ENCODE measurements at places on chromosomes 2 and 18.

- DNase-seq, result no peak
These were observed 43.7 kb downstream of the COA5 start for GRCh38 chr2:98564541-98565132.

- DNase-seq, result no peak
These were observed 28.8 kb downstream of the HADHB start for GRCh38 chr2:26273501-26273900.

DNA sequence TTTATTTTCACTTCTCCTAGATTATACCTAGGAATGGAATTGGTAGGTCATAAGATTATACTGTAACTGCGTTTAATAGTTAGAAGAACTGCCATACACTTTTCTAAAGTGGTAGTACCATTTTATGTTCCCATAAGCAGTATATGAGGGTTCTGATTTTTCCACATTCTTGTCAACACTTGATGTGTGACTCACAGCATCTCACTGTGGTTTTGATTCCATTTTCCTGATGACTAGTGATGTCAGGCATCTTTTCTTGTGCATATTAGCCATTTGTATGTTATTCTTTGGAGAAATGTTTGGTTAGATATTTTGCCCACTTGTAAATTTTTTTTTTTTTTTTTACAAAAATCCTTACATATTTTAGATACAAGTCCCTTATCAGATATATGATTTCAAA, 2.3 kb downstream of the DCAF17 start:
- DNase-seq, result peak; percentile 88

- peak; percentile 76 for DNase-seq
These were observed 28.1 kb upstream of the MYCN start for GRCh38 chr2:15912203-15912602.

GRCh38 chr2:17814601-17815000, 1.7 kb upstream of the MSGN1 start:
- DNase-seq, result peak; percentile 70

- peak; percentile 92 for DNase-seq
These were observed 68.0 kb downstream of the ZFP36L2 start for GRCh38 chr2:43158259-43158880.

GRCh38 chr2:150782613-150783012, 295.1 kb upstream of the RND3 start:
- no peak for DNase-seq

DNA sequence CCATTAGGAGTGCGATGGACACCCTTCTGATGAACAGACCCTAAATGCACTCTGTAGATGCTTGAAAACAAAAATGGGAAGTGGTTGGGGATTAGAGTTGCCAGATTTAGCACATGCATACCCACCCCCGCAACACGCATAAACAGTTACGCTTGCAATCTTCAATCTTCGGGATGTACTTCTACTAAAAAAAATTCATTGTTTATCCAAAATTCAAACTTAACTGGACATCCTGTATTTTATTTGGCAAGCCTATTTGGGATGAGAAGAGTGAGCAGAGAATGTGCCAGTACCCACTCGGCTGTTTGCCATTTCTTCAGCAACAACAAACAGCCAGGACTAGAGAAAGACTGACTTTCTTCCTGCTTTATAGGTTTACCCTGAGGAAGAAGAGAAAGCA, 18.4 kb downstream of the KIAA2012 start:
- DNase-seq, result no peak

DNA sequence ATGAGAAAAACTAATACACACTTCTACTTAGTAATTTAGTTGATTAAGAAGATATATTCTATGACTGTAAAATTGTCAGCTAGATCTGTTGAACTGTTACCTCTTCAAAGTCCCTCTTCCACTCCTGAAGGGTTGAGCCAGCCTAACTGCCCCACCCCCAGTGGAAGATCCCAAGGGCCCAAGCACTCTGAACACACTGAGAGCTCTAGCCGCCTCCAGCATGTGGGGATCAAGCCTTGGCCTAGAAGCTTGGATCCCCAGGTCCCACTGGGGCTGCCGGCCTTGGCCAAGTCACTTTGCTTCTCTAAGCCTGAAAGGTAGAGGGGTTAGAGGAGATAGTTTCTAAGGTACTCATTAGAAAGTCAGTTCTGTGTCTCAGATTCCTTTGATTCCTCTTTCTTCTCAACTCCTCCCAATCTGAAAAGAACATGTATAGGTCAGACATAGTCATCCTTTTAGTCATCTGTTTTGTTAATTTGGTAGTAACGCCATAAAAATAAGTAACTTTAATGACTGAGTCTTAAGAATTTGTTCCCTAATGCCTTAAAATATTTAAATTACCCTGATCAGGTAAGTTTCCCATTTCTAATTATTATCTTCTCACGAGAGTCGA, 5.6 kb downstream of the CPSF3 start:
- no peak for DNase-seq

DNA sequence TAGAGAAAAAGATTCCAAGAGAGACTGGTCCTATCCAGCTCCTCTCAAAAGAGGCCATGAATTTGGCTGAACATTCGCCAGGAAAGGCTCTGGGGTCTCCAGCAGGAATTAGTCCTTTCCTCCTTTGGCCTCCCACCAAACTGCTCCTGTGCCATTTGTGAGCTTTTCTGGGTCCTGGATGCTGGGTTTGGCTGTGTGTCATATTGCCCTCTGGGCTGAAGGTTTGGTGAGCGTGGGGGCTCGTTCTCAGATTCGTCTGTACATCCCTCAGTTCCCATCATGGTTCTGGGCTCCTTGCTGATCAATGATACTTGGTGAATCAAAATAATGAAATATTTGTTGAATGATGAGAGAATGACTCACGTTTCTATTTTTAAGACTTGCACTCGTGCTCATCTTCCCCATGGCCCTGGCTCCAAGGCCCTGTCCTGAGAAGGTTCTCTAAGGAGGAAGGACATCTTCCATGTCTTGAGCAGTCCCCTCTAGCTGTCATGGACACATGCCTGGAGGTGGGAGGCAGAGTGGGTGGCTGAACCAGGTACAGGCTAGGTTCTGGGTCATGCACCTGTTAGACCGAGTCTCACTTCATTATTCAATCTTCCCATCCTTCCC, 47.8 kb upstream of the RHOB start:
- DNase-seq, result peak; percentile 41

DNA sequence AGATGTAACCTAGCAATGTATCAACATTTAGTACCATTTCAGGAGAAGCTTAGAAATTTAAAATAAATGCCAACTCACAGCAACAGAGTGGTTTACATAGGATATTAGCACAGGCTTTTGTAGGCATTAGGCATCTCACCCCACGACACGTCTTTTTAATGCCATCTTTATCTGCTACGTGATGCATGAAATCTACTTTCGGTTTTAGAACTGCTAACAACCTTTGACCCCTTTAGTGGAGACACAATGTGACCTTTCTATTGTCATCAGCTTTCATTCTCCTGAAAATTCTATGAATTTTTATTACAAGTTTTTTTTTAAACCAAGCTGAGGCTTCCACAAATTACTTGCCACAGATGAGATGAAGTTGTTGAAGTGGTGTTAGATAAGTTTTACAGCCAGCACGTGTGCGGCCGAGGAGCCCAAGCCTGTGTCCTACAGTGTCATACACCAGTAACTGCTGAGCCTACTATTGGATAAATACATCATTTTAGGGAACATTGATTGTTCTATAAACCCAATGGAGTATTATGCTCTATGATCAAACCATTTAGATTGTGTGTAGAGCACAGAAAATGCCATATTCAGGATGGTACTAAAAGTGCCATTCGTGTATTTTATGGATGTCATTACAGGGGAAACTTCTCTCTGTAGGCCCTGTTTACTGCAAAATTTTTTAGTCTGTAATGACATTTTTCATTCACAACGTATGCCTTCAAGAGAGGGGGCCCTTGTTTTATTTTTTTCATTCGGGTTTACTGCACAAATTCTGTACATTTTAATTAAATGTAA, 151.6 kb downstream of the PTGR3 start:
- DNase-seq, result no peak

- DNase-seq, result no peak
These were observed 300.1 kb downstream of the NDUFA10 start for GRCh38 chr2:239724851-239725550.

DNA sequence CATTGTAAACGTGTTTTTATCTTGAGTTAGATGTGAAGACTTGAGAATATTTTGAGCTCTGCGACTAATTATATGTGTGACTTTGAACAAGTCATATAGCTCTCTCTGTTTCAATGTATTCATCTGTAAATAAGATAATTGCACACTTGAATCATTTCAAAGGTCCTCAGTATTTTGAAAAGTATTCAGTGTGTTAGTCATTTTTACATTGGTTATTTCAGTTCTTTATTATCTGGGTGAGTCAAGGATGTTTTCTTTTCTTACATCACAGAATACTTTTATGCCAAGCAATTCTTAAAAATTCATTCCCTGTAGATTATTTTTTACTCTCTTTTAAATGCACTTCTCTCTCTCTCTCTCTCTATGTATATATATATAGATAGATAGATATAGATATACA, 1098.0 kb upstream of the ZEB2 start:
- DNase-seq, result peak; percentile 64

GRCh38 chr18:24103320-24104021, 35.4 kb upstream of the CABYR start:
- no peak for DNase-seq

DNA sequence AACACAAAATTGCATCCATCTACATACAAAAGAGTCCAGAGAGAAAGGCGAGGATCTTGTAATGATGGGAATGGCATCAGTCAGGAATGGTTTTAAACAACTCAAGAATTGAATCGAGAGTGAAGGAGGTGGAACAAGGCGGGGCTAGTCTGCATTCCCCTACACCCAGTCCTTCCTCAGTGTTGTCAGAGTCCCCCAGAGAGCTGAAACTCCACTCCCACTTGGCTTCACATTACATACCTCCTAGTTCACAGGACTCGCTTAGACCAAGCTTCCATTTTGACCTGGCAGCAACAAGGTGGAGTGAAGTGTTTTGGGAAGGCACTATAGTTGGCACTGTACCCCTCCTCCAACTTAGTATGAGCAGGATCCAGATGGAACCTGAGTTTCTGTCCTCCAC, 1273.5 kb upstream of the CRIM1 start:
- DNase-seq, result no peak

DNA sequence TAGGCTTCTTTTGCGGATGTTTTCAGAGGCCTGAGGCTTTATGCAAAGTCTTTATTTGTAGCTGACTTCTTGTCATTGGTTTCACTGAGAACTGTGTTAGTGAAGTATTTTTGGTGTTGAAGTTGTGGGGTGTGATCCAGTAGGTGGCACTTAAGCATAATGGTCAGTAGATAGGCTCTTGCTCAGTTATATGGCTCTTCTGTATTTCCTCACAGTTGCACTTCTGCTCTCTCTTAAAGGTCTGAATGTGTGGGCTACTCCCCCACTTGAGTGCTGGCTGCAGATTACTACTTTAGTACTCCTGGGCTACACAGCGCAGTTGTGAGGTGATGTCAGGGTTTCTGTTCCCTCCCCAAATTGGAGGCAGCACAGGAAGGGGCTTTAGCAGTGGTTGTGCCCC, 133.8 kb upstream of the SCN7A start:
- no peak for DNase-seq

GRCh38 chr2:188813315-188813714, 160.9 kb upstream of the COL3A1 start:
- peak; percentile 29 for DNase-seq

GRCh38 chr2:145752091-145752806, 1232.3 kb upstream of the ZEB2 start:
- DNase-seq, result peak; percentile 77

- no peak for DNase-seq
These were observed 2.0 kb upstream of the DSEL start for GRCh38 chr18:67518566-67518965.

DNA sequence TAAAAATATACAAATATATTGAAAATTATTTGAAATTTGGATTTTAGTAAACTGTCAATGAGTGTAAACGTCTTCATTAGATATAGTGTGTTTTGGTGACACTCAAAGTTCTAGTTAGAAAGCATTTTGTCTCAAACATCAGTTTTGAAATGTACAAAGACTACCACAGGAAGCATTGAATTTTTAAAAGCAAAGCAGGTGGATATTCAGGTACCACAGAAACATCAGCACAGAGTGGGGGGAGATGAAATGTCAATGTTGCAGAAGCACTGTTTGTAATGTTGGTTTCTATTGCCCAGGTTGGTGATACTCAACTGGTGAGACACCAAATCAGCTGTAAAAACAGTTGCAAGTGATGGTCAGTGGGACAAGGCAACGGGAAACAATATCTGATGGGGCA, 136.5 kb upstream of the ITGA4 start:
- DNase-seq, result no peak

- peak; percentile 88 for DNase-seq
These were observed 36.2 kb upstream of the LPIN1 start for GRCh38 chr2:11710210-11710609.

DNA sequence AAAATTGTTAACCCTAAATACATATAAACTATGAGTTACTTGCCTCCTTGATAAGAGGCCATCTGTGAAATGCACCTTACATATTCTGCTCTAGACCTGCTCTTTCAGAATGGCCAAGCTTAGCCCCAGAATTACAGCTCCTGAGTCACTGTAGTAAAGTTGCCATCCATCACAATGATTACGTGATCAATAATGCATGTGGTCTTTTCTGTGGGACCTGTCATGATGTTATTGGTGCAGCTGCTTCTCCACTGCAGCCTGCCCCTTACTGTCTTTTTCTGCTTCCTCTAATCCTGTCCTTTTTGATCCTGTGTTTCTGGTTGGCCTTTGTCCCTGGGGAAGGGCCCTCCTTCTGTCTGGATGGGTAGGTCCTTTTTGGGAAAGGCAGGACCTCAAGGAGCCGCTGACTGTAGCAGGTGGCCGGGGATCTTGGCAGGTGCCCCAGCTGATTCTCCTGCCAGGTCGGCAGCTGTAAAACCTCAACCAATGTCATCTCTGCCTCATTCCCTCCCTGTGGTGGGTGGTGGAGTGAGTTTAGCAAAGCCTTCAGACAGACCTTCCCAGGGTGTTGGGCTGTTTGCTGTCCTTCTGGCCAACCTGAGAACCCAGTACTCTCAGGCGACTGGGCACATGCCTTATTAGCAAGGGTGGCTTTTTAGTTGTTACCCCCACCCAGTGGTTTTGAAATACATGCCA, 126.2 kb upstream of the EML6 start:
- DNase-seq, result no peak

DNA sequence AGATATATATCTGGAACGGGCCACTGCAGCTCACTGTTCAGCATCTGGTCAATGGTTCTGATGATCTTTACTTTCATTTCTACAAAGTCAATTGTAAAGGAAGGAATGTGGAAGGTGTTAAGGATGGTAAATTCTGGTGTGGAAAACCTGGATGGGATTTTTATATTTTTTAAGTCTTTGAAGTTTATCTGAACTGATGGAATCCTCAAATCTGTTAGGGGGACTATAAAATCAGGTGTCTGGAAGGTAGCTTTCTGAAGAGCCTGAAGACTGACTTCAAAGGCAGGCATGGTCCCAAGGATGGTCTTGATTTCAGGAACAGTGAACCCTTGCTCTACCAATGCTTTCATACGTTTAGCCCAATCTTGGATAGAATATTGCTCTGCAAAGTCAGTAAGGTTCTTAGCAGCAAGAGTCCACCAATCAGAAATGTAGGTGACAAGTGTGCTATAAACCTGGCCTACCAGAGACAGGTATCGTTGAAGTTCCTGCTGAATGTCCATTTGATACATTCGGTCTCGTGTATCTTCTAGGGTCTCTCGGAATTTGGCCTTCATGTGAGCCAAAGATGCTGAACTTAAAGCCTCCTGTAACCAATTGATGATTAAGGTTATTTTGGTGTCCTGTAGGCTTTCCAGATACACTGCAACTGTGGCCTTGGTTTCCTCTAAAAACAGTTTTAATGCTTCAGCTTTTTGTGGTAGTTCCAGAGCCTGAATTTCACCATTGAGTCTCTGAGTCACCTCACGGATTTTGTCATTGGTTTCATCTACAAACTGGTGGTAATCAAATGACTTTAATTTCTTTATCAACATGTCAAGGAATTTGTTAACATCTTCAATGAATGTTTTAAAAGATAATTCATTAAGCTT, 34.8 kb downstream of the APOB start:
- DNase-seq, result no peak

GRCh38 chr2:202636213-202636513, 1.4 kb downstream of the FAM117B start:
- no peak for DNase-seq

Data from epithelial cell of esophagus (primary cell).